ENCODE measurements at places on chromosomes 2 and 18. TPM values are rescaled to one million over a fixed set of nuclear protein-coding genes. Genes with fewer than 3 reads are reported as not detected.

Gene NT5C1B
- not detected for total RNA-seq

- no peaks in the 10 kb centered on the region for H3K27me3 ChIP-seq
- no peaks in the 10 kb centered on the region for H3K36me3 ChIP-seq
- DNase-seq = no peak
- H3K4me3 ChIP-seq = no peak overlapping the region
These were observed 57.8 kb downstream of the PDE1A start for GRCh38 chr2:182368996-182369395.

DNA sequence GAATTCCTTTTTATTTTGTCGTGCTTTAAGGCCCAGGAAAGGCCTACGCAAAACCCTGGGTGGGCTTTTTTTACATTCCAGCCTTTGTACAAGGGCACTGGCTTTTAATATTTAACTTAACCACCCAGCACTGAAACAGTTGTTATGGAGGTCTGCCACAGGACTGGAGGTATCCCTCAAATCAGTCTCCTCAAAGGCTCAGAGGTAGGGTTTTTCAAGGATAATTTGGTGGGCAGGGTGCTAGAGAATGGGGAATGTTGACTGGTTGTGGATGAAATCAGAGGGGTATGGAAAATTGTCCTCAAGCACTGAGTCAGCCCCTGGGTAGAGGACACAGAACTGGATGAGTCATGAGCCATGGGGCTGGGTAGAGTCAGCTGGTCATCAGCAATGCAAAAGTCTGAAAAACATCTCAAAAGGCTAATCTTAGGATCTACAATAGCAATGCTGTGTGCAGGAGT, 443.1 kb downstream of the THSD7B start:
- H3K4me1 ChIP-seq = no peaks in the 10 kb centered on the region
- H3K27ac ChIP-seq = no peak overlapping the region
- H3K27me3 ChIP-seq = no peaks in the 10 kb centered on the region
- no peak overlapping the region for H3K4me3 ChIP-seq
- H3K36me3 ChIP-seq = no peaks in the 10 kb centered on the region

DNA sequence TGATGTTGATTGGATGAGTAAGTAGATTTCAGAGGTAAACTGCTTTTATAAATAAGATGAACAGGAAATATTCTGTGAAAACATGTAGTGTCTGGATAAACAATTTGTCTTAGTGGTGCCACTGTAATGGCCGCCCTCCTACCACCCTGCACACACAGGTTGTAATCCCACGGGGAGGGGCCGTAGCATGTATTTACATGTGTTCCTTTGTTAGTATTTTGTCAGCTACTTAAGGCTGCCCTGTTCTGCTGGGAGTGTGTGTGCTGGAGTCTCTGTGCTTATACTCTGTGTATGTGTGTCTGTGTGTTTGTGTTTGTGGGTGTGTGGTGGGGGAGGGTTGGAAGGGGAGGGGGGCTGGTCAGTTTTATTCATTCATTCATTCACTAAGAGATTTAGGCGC, 5.1 kb downstream of the TSHZ1 start:
- H3K4me1 ChIP-seq = peaks cover 36% of the 10 kb centered on the region
- no peaks in the 10 kb centered on the region for H3K27me3 ChIP-seq
- DNase-seq = no peak
- H3K27ac ChIP-seq = no peak overlapping the region
- no peak overlapping the region for H3K4me3 ChIP-seq

- H3K27me3 ChIP-seq = no peaks in the 10 kb centered on the region
- H3K27ac ChIP-seq = no peak overlapping the region
- H3K36me3 ChIP-seq = no peaks in the 10 kb centered on the region
- no peak overlapping the region for H3K4me3 ChIP-seq
- DNase-seq = no peak
These were observed 134.1 kb upstream of the SERPINE2 start for GRCh38 chr2:224173210-224173609.
